CD8-positive, alpha-beta memory T cell (primary cell): ENCODE measurements at places on chromosomes 16 and 17.

DNA sequence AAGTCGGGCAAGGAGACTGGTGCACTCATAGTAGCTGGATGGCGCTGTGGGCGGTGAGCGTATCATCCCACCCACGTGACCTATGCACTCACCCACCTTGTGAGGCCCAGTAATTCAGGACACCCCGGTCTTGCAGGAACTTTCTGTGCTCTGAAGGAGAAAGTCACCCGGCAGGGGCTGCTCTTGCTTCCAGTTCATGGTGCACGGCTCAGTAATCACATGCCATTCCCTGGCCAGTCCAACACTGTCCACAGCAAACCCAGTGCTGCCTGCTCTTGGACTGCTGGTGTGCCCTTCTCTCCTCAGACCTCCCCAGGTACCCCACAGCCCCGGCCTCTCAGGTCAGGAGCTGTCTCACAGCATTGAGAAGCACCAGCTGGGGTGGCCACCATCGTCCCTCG, 16.4 kb upstream of the RHBDF2 start:
- DNase-seq, result no peak

DNA sequence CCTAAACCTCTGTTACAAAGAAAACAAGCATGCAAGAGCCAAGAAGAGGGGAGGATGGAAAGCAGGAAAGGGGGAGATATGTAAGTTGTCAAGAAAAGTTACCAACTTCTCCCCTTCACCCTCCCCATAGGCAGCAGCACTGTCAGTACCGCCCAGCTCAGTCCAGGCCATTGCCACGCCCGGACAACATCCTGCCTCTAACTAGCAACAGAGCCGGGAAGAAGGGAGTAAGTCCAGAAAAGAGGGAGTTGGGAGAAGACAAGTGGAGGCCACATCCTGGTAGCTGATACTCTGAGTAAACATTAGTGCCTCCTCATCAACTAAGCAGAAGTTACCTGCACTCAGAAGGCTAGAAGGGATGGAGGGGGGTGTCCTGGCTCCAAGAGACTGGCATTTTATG, 113.6 kb downstream of the SMG6 start:
- DNase-seq, result no peak

DNA sequence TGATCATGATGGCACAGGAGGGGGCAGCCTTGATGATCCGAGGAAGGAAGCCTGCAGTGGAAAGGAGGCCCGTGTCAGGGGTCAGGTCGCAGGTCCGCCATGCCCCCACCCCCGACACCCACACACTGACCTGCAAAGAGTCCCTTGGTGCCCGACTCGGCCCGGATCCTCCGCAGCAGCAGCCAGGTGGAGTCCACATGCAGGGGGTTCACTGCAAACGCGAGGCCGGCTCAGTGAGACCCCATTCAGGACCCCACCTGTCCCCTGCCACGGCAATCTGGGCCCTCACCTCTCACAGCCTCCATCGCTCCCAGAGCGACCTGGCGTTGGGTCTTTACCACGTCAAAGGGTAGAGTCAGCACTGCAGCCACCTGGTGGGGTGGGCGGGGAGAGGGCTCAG, 4.6 kb downstream of the SLC25A39 start:
- no peak for DNase-seq

DNA sequence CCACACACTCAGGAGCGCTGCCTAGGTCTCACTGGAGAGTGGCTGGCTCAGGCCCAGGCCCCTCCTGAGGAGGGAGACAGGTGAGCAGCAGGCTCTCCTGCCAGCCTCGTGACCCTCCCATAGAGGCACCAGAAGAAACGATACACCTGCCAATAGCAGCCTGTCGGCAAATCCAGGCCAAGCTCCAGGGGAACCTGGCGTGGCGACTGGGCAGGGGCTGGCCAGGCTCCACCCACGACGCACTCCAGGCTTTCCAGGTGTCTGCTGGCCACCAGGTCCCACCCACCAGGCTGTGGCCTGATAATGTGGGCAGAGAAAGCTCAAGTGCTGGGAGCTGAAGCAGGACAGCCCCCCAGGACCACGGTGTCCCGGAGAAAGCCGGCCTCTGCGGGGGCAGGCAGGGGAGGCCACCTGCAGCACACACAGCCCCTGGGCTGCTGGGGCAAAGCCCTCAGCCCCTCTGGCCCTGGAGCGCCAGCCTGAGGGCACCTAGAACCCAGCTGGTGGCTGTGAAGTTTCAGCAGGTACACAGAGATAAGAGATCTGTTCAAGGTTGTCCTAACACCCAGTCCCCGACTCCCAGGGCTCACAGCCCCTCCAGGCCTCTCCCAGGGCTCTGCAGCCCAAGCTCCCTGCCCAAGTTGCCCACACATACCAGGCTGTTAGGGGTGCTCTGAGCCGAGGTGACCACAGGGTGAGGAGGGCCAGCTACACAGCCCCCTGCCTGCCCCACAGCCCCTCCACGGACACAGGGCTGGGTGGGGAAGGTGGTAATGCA, 2.4 kb downstream of the PGAP6 start:
- no peak for DNase-seq

- no peak for DNase-seq
These were observed 40.1 kb downstream of the KLHDC4 start for GRCh38 chr16:87725596-87726235.

DNA sequence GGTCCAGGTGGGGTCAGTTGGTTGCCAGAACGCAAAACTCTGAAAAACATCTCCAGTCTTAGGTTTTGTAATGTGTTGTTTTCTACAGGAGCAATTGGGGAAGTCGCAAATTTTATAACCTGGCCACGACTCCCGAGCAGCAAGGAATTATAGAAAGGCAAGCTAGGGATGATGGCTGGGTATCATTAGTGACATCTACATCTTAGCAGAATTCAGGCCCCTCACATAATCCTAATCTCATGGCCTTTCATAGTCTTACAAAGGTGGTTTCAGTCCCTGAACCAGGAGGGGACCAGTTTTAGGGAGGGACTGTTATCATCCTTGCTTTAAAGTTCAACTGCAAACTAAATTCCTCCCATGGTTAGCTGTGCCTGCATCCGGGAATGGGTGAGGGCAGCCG, 117.9 kb downstream of the RPTOR start:
- DNase-seq, result no peak

DNA sequence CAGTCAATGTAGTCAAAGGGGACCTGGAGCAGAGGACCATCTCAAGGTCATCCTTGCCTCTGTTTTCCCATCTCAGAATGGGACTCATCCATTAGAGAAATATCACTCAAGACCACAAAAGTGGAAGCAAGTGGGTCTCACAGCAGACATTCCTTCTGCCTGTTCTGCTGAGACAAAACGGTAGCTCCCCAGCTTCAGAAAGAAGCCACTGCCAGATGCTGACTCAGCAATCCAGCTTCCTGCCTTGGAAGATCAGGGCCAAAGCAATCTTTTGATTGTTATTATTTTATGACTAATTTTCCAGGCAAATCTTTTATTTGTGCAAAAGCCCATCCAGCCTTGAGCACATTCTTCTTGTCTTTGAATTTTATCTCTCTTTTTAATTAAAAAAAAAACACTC, 86.8 kb downstream of the CCT6B start:
- no peak for DNase-seq

DNA sequence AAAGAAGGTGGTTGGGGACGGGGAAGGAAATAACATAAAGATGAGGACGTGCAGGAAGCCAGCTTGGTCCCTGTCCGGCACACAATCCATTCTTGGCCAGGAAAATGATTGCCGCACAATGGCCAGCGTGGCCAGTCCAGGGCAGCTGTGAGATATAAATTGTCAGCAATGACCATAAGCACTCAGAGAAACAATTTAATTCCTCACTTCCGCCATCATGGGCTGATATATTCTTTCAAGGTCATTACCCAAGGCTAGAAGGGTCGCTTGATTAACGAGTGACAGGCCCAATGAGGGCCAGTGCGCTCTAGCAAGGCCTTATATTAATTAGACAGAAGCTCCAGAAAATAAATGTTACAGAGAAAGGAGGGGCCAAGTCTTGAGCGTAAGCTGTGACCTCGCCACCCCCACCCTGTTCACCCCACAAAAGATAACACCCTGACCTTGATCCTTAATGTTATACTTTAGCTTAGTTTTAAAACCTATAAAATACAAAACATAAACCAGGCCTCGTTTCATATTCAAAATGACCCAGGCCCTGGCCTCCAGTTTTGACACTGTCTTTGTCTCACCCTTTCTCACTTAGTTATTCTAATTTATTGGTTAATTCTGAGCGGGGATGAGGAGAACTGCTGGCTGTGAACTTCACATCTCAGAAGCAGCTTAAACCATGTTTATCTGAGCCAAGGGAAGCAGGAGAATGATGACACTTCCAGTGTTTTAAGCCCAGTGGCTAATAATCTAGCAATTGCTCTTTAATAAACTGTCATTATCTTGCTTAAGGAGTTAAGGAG, 478.3 kb upstream of the ZFHX3 start:
- no peak for DNase-seq
